ENCODE measurements at places on chromosomes 12 and 14.
A peak's percentile ranks its signal among the peaks of the same experiment; 100 is the strongest.

DNA sequence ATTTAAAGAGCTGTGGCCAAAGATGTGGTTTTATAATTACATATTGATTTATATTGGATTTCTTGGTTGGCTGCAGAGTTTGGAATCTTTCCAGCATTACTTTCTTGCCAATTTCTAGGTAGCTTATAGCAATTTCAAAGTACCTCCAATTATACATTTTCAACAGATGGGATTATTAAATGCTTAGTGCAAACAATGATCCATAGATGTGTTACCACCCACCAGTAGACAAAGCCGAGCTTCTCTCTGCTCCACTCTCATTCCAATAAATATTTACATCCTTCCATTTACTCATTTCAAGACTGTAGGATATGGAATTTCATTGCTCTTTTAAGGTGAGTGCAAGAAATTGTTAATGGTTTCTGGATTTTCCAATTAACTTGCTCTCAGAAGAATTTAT is 21.6 kb upstream of the TMCC3 start:
- DNase-seq = peak; percentile 94

GRCh38 chr14:24057867-24058259 is 6.1 kb downstream of the CARMIL3 start:
- no peak for DNase-seq

DNA sequence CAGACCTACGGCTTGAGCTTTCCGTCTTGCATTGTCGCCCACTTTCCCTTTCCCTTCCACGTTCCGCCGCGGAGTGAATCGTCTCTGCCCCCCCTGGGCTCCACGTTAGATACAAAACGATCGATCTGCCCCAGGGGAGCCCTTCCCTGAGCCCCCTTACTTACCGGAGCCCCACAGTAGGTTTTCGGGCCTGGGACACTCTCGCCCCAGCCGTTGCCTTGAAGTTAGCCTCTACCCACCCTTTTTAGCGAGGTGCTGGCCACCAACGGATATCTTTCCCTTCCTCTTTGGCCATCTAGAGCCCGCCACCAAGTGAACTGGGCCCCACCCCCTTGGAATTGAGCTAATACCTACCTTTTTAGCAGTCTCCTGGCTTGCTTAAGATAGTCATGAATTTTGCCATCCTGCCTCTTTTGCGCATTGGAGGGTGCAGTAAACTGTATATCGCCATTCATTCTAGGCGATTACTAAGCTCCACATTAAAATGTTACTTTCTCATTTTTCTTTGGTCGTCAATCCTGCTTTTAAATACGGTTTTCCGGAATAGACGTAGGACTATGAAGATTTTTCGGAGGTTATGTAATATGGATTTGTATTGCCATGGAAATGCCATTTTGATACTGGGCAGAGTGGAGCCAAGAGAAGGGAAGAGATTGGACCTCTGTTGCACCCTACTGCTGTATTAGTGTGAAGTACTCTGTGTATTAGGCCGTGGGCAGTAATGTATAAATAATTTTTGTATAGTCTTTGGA is 764 bp downstream of the RBM25 start:
- peak; percentile 35 for DNase-seq

DNA sequence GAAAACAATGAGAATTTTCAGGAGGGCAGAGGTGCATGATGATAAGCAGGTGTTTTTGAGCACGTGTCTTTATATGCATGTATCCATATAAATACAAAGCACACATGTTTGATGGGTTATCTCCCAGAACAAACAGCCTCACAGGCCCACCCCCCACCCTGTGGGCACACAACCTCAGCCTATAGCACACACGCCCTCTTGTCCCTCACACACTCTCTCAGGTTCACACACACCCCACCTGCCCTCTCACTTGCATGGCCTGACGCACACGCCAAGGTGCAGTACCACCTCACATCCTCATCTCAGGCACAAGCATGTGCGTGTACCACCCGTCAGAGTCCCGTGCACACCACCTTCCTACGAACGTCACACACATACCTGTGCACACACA is 8.6 kb upstream of the KRT8 start:
- no peak for DNase-seq

DNA sequence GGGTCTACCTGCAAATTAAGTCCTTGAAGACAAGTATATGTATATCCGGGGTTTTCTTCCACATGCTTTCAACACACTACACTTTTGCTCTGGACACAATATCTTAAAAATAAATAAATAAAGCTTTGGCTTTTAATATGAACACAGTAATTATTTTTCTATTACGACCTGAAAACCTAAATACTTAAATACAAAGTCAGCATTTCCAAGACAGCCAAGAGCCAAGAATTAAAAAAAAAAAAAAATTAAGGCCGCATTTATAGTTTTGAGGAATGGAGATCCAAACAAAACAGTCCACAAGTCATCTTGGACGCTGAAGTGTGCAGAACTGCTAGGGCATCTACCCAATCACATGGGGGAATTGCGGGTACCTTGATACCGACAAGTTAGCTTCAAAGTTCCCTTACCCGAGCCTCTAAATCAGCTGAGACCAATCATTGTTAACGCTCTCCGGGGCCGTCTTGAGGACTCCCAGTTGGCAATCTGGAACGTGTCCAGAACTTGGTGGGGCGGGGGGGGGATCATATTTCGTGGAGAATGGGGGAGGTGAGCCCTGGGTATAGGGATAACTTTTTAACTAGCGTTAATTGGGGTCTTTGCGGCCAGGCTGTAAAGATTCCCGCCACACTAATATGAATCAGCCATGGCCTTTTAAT is 731 bp upstream of the PCNX4 start:
- peak; percentile 88 for DNase-seq

DNA sequence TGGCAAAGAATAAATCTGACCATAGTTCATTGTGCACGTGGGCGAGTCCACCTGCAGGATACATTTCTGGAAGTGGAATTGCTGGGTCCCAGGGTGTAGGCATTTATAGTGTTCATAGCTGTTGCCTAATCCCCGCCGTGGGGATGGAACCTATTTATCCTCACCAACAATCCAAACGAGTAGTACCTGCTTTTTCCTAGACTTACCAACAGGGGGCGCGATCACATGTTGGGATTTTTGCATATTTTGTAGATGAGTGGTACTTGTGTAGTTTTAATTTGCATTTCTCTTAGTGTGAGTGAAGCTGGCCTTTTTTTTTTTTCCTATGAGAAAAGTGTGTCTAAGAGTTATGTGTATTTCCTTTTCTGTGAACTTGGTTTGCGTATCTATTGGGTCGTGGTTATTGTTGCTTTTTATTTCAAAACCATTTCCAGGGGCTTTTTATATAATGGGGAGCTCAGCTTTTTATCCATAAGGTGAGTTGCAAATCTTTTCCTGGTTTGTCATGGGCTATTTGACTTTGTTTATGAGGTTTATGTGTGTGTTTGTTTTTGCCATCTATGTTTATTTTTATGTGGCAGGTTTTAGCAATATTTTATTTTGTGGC is 67.2 kb downstream of the CCDC92 start:
- peak; percentile 47 for DNase-seq

- no peak for DNase-seq
Observed at GRCh38 chr12:83121897-83122622, 435.4 kb downstream of the TMTC2 start.

- DNase-seq = no peak
Observed at GRCh38 chr12:104750061-104750460, 208.0 kb downstream of the SLC41A2 start.

DNA sequence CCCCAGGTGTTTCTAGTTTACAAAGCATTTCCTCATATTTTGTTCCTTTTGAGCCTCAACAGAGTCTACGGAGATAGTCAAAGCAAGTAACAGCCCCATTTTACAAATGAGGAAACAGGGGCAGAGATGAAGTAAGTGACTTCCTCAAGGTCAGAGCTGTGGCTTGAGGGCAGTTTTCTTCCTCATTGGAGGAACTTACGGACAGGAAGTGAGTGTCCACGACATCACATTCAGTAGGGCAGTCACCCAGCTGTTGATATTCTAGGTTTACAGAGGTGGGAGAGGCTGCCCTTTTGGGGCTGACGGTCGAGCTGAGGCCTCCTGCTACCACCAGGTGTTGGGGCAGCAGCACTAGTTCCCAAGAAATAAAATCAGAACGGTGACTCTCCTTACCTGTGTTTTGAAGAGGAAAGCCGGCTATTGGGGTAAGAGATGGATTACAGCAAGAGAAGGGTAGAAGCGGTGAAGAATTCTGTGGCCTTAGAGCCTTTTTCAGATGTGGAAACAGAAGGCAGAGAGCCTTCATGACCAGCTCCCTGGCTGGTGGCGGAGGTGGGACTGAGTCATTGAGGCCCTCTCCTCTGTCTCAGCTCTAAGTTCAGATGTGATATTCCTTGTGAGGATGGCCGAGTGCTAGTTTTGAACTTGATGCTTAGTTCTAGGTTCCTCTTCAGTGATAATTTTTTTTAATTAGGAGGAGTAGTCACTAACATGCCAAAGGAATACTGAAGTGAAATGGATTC is 41.7 kb downstream of the SUSD6 start:
- no peak for DNase-seq

DNA sequence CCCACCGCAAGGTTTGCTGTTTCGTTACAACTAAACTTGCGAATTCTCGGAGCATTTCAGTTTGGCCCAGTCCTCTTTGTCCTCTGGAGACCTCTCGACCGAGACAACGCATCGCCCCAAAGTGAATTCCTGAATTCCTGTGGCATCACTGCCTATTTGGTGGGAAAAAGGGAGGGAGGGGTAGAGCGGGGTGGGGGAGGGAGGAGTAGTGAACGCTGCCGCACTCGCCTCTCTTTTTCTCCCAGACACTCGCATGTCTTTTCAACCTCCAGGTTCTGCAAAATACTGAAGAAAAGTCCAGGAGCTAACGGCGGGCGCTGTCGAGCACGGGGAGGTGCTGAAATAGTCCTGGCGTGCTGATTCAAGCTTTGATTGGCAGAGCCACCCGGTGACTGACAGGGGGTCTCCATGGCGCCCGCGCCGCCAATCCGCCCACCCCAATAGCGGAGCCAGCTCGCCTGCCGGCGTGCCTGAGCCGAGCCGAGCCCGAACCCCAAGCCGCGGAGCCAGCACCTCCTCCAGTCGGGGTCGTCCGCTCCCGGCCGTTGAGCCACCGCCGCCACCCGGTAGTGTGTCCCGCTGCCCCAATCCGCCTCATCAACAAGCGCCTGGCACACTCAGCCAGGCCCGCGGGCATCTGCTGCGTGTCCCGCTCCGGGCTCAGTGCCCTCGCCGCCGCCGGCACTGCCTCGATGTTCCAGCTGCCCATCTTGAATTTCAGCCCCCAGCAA is at the start of gene SIX6:
Gene SIX6, plus strand, starts transcription at position 440 of the 731 bp plus-strand sequence. Its CDS starts 253 bp downstream, at position 693.
- no peak for DNase-seq

- DNase-seq = no peak
Observed at GRCh38 chr14:77040741-77041653, 12.5 kb upstream of the IRF2BPL start.

- no peak for DNase-seq
Observed at GRCh38 chr14:95263527-95264231, 56.0 kb downstream of the CLMN start.

DNA sequence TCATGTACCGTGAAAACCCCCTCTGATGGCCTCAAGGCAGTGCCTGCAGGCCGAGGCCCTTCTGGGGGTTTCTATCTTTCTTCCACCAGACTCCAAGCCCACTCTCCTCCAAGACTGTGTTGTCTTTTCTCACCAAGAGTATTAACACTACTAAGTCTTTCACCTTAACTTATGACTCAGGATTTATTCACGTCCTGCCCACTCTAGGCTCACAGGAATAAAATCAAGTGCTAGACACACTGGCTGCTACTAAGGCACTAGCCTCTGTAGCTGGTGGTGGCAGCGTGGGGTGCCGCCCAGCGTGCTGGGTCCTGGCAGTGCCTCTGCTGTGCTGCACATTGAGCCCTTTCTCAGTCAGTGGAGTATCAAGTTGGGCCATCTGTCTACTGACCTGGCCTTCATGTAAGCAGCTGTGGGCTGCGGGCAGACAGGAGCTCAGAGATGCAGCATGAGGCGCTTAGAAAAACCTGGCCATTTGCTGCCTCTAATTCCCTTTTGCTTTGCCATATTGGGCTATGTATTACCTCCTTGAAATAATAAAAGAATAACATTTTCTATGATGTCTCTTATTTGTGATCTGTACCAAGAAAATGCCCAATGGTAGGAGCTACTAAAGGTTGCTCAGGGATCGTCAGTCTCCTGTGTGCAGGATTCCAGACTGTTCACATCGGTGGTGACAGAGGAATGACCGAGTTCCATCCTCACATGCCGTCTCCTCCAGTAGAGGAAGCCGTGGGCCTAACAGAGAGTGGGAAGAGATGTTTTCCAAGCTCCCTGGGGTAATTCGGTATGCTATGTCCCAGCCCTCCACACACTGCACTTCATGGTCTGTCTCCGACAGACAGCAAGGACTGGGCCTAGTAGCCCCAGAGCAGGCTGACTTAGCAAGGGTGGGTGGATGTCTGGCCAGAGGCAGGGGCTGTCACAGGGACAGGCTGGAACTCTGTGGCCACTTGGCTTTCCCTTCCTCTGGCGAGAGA is 39.9 kb downstream of the MAX start:
- no peak for DNase-seq

- DNase-seq = no peak
Observed at GRCh38 chr14:100534528-100535286, 52.5 kb downstream of the BEGAIN start.

GRCh38 chr12:47382305-47382704 is 302.5 kb upstream of the AMIGO2 start:
- no peak for DNase-seq

DNA sequence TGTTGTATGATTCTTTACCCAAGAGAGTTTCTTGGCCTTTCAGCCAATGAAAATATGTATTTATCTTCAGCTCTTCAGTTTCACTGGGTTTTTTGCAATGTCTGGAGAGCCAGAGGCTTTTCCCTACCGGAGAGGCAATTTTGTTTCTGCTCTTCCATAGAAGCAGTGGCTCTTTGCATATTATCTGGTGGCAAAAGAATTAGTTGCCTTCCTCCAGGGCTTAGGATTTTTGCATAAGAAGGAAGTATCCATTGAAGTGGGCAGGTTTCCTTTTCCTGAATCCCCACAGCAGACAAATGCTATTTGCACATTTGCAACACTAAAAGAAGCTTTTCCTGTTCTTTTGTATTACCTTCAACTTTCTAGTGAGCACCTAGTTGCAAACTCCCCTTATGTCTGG is 75.2 kb downstream of the NTS start:
- no peak for DNase-seq

DNA sequence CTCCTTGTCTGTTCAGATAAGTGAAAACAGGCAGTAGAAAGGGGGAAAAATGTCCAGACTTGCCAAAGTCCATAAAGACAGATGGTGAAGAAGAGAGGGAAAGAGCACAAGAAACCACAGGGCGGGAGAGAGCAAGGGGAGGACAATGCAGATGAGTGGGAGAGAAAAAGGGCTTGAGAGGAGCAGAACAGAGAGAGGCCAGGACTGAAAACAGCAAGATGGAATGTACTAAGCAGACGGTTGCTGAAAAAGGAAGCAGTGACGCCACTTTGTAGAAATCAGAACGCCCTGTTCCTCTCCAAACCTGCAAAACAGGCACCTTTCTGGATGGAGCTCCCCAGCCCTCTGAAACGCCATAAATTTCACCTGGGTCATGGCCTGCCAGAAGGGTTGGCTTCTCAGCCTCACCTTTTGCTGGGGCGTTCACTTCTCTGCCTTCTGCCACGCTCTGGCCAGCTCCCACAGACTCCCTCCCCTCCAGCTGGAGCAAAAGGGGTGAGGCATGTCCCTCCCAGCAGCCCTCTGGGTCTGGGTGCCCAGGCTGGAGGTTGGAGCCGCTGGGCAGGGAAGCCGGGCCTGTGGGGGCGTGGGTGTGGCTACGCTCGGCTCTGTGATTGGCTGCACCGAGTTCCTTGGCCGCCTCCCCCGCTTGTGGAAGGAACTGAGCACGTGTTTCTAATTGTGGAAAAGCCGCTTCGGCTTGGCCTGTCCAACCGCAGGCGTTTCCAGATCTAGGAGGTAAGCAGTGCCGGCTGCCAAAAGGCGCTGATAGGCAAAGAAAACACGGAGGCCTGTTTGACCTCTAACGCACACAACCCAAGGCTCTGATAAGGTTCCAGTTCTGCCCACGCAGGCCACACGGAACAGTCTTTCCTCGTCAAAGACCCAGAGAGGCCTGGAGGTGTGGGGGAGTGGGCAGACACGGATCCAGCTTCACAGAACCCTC is 29.3 kb downstream of the SLC7A8 start:
- DNase-seq = no peak

Data from NCI-H1105 treated with DMSO at 0.1 percent for 48 hours (cell line).